ENCODE measurements at places on chromosomes 2 and 18. TPM values are rescaled to one million over a fixed set of nuclear protein-coding genes. Genes with fewer than 3 reads are reported as not detected.

The C2orf69 gene
- total RNA-seq: 8.5 TPM

The LINC00305 gene
- not detected for total RNA-seq

The CRIM1 gene
- 218 TPM for total RNA-seq

The TMEM198 gene
- total RNA-seq: 1.3 TPM

The CRACDL gene
- not detected for total RNA-seq

The ABCG8 gene
- not detected for total RNA-seq

The PMAIP1 gene
- 3.1 TPM for total RNA-seq

The HNMT gene
- total RNA-seq: 84.5 TPM

The LAMA1 gene
- 55.3 TPM for total RNA-seq

The EVX2 gene
- under 0.01 TPM for total RNA-seq

The FAP gene
- 148 TPM for total RNA-seq

The CCDC74A gene
- 11.5 TPM for total RNA-seq

The LCT gene
- not detected for total RNA-seq

The RAMP1 gene
- 10.5 TPM for total RNA-seq

The PKDCC gene
- total RNA-seq: 68.1 TPM

The RHOB gene
- 143 TPM for total RNA-seq

The CENPA gene
- 1.00 TPM for total RNA-seq

All from smooth muscle cell of bladder (primary cell).